Stimulated activated CD8-positive, alpha-beta memory T cell treated with anti-CD3 and anti-CD28 coated beads, Interleukin-7, amount 100 ng/mL, for 1 hour (primary cell): ENCODE measurements at places on chromosomes 16 and 17.

DNA sequence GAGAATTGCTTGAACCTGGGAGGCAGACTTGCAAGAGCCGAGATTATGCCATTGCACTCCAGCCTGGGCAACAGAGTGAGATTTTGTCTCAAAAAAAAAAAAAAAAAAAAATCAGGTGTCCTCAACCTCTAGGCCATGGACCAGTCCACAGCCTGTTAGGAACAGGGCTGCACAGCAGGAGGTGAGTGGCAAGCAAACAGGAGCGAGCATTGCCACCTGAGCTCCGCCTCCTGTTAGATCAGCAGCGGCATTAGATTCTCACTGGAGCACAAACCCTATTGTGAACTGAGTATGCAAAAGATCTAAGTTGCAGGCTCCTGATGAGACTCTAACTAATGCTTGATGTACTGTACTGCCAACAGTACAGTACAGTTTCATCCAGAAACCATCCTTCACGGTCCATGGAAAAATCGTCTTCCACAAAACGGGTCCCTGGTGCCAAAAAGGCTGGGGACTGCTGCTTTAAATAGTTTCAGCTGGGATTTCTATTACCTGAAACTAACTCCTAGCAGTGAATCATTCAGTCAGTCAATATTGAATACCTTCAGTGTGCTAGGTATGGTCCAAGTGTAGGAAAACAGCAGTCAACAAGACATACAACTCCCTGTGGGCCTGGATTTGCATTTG is 56.3 kb upstream of the DHX40 start:
- no peak for DNase-seq

DNA sequence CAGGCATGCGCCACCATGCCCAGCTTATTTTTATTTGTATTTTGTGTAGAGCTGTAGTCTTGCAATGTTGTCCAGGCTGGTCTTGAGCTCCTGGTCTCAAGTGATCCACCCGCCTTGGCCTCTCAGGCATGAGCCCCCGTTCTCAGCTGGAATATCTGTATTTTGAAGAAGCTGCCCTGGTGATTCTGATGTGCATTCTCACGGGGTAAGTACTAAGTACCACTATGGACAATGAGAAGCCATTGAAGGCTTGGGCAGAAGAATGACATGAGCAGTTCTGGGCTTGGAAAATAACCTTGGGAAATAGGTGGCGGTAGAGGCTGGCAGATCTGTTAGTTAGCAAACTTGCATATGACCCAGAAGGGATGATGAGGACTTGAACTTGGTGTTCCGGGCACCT is 15.6 kb upstream of the NKD1 start:
- no peak for DNase-seq

DNA sequence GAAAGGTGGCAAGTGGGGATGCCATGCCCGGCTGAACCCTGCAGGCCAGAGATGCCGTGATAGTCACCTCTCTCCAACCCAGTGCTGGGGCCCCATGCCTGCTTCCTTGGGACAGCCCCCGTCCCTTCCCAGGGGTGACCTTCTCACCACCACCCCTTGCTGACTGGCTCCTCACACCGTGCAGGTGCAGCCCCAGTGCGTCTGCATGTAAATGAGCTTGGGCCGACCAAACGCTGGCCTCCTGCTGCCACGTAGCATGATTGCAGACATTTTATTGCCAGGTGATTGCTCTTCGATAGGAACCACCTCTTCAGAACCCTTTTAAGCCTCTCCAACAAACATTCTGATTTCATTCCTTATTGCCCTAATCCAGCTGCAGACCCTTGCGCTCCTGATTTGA is 32.5 kb downstream of the ASIC2 start:
- no peak for DNase-seq

DNA sequence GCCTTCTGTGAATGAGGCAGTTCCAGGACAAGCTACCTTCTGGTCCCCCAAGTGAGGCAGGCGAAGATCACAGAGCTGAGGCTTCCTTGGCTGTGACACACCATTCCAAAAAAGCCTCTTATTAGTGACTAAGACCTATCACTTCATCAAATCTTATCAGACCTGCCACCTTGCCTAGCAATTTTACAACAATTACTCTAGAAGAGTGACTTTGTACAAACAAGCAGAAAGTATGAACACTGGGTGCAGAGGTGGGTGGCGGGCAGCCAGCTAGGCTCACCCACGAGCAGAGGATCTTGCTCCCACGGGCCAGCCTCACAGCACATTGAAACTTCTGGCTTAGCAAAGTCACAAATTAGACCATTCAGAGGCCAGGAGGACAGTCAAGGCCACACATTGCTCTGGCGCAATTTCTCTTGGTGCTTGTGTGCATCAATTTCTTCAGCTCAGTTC is 2.2 kb upstream of the ICAM2 start:
- DNase-seq: no peak

DNA sequence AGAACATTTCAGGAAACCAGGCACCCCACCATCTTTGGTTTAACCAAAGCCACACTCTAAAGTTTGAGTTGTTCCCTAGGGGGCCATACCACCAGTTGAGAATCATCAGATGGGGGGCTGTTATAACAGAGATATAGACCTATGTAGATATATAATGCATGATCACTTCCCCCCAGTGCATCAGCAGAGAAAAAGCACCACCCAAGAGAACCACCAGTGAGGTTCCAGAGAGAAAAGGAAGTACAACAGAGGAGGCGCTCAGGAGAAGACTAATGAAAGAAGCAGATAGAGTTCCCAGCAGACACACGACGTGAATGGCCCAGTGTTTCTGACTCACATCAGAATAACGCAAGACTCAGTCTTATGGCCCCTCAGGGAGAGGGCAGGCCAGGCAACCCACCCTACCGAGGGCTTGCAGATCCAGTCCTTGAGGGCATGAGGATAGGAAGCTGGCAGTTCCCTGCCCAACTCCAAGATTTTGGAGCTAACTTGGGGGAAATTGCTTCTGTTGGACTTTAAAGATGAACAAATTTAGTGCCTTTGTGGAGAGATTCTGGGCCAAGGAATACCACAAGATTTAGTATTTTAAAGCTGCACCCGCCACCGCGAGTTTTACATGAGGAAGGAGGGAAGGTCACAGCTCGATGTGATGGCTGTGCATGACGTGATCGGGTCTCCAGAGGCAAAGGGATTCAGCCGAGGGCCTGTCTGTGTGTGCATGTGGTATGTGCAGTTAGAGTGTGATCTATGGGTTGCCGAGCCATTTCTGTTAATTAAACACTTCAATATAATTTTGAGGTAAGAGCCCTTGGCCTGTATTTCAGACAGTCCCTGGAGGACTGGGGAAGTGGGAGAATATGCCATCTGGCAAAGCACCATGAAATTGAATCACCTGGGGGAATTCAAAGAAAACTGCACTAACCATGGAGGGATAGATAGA is 53.1 kb downstream of the AIPL1 start:
- DNase-seq: no peak

GRCh38 chr17:55314061-55314783 is 49.5 kb downstream of the HLF start:
- DNase-seq: no peak

GRCh38 chr17:48444516-48445247 is 14.7 kb upstream of the SKAP1 start:
- no peak for DNase-seq

DNA sequence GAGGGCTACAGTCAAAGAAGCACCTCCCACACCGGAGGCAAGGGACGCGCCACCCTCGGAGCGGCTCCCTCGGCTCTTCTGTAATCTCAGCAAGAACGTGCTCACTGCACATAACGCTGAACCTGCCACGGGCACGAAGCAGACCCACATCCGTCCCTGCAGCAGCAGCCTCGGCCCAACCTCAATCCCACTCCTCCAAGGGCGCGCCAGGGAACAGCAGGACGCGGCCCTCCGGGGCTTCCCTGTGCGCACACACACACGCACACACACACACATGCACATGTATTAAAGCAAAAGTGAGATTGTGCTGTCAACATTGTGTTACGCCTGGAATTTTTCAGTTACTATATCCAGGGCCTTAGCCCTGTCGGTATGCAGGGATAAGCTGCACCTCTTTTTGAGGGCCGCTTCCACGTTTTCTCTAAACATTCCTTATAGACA is 54.0 kb downstream of the TBC1D16 start:
- no peak for DNase-seq

- no peak for DNase-seq
Measured at GRCh38 chr17:4715063-4715744, 4.8 kb downstream of the ARRB2 start.

DNA sequence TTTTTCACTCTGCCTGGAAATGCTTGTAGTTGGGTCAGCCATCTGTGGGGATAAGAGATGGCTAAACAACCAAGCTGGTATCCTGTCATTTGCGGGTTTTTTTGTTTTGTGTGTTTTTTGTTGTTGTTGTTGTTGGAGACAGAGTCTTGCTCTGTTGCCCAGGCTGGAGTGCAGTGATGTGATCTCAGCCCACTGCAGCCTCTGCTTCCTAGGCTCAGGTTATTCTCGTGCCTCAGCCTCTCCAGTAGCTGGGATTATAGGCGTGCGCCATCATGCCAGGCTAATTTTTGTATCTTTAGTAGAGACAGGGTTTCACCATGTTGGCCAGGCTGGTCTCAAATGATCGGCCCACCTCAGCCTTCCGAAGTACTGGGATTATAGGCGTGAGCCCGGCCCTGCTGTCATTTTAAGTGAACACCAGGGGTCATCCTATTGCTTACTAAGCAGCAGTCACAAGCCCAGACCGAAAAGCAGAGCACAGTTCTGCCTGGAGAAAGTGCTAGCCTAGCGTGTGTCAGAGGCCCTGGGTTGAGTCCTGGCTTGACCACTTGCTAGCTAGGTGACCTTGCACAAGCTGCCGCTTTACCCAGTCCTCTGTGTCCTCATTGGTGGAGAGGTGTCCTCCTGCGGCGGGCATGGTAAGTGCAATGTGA is 4.6 kb downstream of the SMCR8 start:
- no peak for DNase-seq

- DNase-seq: no peak
Measured at GRCh38 chr17:82794781-82795482, 43.1 kb downstream of the TBCD start.

DNA sequence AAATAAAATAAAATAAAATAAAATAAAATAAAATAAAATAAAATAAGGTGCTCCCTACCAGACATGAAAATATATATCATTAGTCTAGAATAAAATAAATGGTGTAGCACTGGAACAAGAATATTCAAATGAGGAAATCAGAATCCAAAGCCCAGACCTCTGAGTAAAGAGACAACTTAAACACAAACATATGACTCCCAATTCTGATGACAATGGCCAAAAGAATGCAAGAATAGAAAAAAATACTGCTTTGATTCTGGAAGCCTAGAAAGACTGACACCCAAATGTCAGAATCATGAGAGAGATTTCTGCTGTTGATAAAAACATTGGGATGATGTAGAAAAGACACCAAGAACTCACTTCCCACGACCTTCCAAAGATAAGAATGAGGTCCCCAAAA is 27.9 kb downstream of the MYOCD start:
- DNase-seq: no peak

- no peak for DNase-seq
Measured at GRCh38 chr16:20814784-20815183, 8.5 kb downstream of the REXO5 start.

DNA sequence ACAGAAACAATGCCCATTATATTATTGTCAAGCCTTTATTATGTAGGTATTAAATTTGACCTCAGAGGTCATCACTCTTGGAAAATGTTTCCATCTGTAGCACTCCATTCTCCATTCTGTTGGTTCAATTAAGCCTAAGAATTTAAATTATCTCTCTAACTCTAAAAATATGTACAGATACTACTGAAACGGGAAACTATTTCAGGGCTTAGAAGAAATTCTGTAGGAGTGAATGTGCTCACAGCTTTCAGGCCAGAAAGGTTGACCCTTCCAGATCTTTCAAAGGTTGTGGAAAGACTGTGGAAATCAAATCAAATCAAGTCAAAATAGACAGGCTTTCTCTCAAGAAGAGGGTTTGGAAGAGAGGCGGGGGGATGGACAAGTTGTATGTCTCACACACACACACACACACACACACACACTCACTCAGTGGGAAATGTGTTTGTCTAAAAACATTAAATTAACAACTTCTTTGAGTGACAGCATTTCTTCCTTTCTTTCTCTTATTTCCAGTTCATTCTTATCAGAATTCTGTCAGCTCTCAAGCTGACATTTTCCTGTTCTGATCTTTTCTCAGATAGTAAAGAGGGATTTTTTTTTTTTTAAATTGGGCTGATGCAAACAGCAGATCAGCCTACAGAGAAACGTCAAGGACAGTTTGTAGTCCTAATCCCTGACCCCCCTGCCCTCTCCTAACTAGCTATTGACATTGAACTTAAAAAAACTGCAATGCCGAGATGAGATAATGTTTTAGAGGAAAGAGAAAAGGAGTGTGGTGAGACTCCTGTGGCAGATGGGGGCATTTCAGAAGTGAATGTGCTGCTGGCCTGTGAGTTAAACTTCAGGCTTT is 139.0 kb upstream of the ZFHX3 start:
- DNase-seq: no peak

DNA sequence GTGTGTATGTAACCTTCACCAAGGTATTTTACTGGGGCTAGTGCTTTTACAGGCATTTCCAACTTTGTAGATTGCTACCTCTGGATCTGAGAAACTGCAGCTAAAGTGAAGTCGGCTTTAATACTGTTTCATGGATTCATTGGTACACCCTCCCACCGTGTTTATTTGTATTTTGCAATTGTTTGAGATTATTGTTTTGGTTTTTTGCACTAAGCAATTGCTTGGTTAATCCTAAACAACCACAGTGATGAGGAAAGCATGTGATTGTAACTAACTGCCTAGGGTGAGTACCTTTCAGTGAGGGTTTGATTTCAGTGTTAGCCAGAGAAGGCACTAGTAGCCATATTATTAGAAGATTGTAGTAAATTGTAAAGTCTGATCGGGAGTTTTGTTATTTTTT is 3.3 kb downstream of the LUC7L3 start:
- DNase-seq: no peak

GRCh38 chr17:14428648-14429029 is 127.8 kb downstream of the HS3ST3B1 start:
- DNase-seq: no peak

DNA sequence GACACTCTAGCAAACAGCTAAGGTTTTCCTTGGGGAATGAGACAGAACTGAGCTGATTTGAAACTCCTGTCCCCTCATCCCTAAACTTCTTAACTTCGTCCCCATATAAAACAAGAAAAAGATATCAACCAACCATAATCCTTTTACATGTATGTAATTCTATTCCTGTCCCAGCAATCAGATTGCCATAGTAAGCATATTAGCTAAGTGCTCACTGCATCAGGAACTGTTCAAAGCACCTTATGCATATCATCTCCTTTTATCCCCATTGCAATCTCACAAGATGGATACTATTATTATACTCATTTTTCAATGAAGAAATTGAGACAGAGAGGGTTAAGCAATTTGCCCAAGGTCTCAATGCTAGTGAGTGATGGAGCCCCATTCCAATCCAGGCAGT is 6.8 kb downstream of the KIF18B start:
- no peak for DNase-seq

GRCh38 chr17:45406107-45406506 is 26.6 kb downstream of the ARHGAP27 start:
- DNase-seq: no peak

GRCh38 chr16:27617665-27618064 is 67.7 kb downstream of the KATNIP start:
- no peak for DNase-seq

- DNase-seq: no peak
Measured at GRCh38 chr16:15610369-15610871, 32.5 kb downstream of the MARF1 start.

- no peak for DNase-seq
Measured at GRCh38 chr17:75353176-75353575, 52.3 kb downstream of the GRB2 start.

GRCh38 chr16:67668495-67669157 is 2.0 kb downstream of the C16orf86 start:
- no peak for DNase-seq

- DNase-seq: no peak
Measured at GRCh38 chr17:56026915-56027314, 126.4 kb upstream of the ANKFN1 start.

- no peak for DNase-seq
Measured at GRCh38 chr17:47806913-47807255, 14.7 kb downstream of the OSBPL7 start.
